Chondrocyte (in vitro differentiated cells): ENCODE measurements at places on chromosomes 6 and 20. TPM values are rescaled to one million over a fixed set of nuclear protein-coding genes. Genes with fewer than 3 reads are reported as not detected.

- no peak for DNase-seq
Measured at GRCh38 chr6:13760307-13761304, 49.0 kb upstream of the RANBP9 start.

GRCh38 chr6:15408758-15409157 is 162.9 kb downstream of the JARID2 start:
- DNase-seq, result no peak

- no peak for DNase-seq
Measured at GRCh38 chr6:163333701-163334663, 80.5 kb upstream of the QKI start.

DNA sequence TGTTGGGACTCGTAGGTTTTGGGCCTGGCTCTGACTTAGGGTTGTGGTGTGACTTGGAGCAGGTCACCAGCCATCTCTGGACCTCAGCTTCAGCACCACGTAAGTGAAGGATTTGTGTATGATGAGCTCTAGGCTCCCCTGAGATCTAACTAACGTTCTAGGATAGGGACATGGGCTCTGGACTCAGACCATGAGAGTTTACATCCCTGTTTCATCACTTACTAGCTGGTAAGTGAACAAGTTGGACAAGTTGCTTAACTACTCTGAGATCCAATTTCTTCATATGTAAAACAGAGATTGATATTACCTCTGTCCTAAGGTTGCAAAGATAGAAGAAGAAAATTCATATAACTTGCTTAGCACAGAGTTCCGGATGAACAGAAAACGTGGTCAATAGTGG is 20.3 kb upstream of the PNPLA1 start:
- no peak for DNase-seq

Gene RIMS1
- 5.7 to 16.6 TPM (median 6.6 TPM) in 3 replicates for total RNA-seq

Gene BNIP5
- total RNA-seq, result not detected in 3 replicates

DNA sequence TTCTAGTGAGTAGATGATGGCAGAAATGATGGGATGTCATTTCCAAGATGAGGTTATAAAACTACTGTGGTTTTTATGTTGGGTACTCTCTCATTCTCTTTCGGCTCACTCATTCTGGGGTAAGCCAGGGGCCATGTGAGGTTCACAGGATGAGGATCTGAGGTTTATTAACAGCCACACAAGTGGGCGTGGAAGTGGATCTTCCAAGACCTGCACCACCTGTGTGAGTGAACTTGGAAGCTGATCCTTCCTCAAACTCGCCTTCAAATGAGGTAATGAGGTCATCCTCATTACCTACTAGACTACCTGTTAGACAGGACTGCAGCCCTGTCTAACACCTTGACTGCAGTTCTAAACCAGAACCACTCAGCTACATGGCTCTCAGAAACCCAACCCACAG is 45.1 kb upstream of the TAGAP start:
- no peak for DNase-seq
